Kidney (tissue), 22 donors: ENCODE measurements at places on chromosomes 16 and 17.

GRCh38 chr17:81233316-81233715 lies 5.5 kb downstream of the TEPSIN start:
- no peak for DNase-seq

DNA sequence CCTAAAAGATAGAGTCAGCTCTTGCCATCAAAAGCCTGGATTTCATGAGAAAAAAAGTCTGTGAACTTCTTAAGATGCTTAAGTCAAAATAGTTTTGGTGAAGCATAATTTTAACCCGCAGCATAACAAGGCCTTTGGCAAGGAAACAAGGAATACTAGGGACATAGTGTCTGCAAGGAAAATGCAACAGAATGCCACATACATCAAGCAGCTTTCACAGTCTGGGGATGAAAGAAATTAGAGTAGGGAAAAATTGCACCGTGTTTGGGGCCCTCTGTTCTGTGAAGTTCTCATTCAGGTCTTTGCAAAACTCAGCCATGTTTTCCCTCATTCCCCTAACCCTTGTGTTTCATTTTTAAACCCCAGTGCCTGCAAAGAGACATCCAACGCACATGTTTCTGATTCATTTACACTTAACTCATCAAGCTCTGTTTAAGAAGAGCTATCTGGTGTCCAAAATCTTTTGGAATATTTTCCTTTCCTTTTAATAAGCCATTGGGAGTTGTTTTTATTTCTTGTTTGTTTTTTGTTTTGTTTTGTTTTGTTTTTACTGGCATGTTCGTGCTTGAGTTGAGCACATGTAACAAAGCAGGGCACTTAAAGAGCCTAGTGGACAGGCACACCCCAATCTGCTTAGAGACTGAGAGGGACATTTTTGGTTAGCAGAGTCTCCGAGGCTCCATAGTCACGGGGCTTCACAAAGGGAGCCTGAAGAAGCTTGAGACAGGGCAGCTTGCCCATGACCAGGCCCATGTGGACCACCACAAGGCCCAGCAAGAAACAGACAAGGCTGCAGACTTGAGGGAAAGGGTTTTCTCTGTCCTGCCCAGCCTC lies 116.5 kb downstream of the ANKFN1 start:
- DNase-seq: no peak

DNA sequence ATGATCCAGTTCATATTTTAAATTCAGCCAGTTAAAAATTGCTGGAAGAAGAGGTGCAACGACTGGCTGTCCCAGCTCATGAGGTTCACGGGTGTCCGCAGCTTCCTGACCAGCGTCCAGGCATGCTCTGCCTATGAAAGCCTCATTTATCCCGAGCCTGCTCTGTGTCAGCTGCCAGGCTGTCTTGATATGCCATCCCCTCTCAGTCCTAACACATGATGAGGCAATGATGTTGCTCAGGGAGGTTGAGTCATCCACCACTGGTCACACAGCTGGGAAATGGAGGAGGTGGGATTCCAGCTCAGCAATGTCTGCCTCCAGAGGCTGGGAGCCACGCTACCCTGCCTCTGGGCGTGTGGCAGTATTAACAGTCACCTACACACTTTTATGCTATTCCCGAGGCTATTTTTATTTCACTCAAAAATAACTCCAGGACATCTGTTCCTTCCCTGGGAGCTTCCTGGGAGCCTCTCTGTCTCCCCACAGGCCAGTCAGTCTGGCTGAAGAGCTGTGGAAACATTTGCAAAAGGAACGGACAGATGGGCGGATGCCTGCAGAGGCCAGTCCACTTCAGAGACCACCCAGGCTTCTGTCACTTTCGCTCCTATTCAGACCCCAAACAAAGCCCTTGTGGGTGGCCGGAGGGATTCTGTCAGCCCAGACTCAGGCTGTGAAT lies 22.5 kb downstream of the RAB11FIP4 start:
- peak; percentile 12 for DNase-seq

DNA sequence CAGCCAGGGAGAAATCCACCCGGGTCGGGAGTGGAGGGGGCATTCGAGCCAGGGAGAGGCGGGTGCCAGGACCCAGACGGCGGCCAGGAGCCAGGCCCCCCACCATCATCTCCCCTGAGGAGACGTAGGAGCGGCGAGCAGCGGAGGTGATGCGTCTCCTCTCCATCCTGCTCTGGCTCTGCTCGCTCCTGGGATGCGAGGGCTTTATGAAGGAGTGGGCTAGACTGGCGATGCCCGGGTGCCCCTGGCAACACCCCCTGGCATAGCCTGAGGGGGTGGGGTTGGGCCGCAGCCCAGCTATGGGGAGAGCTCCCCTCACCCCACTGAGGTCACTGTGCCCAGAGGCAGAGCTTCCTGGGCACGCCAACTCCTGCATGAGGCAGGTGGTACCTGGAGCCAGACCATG lies at the start of gene GFAP:
TSS of gene GFAP (minus strand) at position 180 of the 406 bp plus-strand sequence. CDS start at position 166, 14 bp downstream.
- DNase-seq: no peak

GRCh38 chr16:48542020-48542473 lies 67.9 kb downstream of the N4BP1 start:
- peak; percentile 72 for DNase-seq

- no peak for DNase-seq
Observed at GRCh38 chr17:4127555-4127954, 15.3 kb downstream of the ZZEF1 start.

DNA sequence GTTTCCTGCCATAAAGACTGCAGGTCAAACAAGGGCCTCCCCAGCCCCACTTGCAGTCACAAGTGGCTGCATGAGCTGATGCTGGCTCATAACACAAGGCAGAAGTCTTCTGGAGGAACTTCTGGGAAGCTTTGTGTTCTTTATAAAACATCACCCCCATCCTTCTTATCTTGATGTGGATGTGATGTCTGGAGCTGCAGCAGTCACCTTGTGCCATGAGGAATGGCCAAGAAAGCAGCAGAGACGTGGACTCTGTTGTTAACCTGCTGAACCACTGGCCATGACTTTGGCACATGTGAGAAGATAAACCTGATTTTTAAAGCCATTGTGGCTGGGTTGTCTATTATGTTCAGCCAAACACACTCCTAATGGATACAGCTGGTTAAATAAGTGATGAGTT lies 41.8 kb downstream of the FOXL1 start:
- no peak for DNase-seq

DNA sequence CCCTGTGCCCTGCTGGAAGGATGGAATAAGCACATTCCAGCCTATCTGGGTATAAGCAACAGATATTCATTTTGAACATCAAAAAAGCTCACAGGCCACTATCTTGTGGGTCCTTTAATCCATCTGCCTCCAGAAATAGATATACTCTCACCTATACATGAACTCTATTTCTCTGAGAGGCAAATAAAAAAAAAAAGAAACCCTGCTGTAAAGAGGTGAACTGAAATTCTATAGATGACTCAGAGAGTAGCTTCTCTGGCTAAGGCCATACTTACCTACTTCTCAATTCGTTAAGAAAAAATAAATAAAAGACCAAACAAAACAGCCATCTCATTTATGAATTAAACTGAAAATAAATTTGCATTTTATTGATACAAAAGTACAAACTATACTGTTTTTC lies 86.3 kb downstream of the DYNLRB2 start:
- no peak for DNase-seq

DNA sequence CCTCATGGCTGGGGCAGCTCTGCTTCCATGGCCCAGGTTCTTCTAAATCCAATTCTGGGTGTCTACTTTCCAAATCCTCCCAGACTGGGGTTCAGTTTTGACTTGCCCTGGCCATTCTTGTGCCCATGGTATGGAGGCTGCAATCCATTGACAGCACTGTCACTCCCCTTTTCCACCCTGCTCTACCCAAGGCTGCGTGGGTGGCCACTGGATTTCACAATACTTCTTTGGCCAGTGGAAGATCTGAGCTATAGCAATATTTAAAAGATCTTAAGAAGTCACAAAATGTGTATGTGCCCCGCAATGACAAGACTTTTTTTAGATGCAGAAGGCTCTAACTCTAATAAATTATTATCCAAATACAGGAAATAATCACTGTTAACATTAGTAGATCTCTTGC lies 329.4 kb upstream of the CCL2 start:
- no peak for DNase-seq

DNA sequence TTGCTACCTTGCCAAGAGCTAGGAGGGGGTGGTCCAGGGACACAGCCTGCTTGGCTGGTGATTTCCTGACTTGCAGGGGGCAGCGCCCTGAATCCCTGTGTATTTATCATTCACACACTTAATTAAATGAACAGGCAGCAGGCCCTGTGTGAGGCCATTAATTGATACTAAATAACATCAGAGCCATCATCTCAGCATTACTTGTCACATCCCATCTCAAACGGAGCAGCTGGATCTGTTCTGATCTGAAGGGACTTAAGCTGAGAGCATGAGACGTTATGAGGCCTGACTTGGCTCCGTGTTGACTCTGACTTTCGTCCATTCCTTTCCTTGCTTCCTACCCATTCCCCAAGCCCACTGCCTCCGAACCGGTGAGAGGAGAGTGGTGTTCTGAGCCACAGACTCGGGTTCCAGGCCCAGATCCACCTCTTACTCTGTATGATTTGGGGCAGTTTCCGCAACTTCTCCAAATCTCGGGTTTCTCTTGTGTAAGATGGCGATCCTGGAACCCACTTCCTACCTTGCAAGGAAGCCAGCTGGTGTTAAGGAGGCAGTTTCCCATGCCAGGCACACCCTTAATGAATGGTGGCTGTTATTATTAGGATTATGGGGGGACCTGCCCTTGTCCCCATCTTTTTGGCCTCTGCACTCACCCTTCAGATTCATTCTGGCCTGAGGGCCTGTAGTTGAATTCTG lies 33.8 kb downstream of the CACNA1G start:
- DNase-seq: no peak

DNA sequence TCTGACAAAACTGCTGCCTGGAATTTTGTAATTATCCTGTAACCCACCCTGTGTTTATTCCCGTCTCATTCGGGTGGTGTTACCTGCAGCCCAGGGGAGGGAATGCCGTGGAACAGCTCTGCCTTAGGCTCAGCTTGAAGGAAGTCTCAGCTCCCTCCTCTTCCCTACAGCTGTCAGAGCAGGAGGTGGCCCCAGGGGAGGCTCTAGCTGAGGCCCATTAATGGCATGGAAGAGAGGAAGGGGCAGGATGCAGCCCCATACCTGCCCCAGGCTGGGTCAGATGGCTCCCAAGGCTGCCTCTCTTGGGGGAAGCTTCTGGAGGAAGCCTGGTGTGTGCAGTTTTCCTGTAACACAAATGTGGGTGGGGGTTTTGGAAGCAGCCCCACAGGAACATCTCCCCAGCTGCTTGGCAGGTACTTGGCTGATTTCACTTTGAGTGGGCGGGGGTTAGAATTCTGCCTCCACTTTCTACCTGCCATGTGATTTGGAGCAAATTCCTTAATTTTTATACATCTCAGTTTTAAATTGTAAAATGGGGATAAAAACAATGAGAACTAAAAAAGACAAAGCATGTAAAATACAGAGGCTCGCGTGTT lies 103.9 kb downstream of the MGAT5B start:
- no peak for DNase-seq
